ENCODE measurements at places on chromosomes 5 and 9.

- DNase-seq, result no peak
Observed at GRCh38 chr9:133761641-133762248, 23.6 kb upstream of the SARDH start.

GRCh38 chr5:68994645-68995044 lies 99.2 kb upstream of the SLC30A5 start:
- DNase-seq, result no peak

DNA sequence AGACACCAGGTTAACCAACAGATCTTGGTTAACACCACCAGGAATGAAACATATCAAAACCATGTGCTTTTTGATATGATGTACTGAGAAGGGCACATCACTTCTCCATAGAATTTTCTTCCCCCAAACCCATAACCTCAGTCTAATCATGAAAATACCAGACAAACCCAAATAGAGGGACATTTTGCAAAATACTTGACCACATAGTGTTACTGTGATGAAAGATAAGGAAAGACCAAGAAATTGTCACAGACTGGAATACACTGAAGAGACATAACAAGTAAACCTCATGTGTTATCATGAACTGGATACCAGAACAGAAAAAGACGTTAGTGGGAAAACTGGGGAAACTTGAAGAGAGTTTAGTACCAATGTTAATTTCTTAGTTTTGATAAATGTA lies 74.9 kb upstream of the VCAN start:
- peak; percentile 23 for DNase-seq

- DNase-seq, result no peak
Observed at GRCh38 chr9:29556317-29556716, 1983.0 kb upstream of the C9orf72 start.

- DNase-seq, result no peak
Observed at GRCh38 chr5:73115399-73116051, 4.8 kb upstream of the TMEM171 start.

DNA sequence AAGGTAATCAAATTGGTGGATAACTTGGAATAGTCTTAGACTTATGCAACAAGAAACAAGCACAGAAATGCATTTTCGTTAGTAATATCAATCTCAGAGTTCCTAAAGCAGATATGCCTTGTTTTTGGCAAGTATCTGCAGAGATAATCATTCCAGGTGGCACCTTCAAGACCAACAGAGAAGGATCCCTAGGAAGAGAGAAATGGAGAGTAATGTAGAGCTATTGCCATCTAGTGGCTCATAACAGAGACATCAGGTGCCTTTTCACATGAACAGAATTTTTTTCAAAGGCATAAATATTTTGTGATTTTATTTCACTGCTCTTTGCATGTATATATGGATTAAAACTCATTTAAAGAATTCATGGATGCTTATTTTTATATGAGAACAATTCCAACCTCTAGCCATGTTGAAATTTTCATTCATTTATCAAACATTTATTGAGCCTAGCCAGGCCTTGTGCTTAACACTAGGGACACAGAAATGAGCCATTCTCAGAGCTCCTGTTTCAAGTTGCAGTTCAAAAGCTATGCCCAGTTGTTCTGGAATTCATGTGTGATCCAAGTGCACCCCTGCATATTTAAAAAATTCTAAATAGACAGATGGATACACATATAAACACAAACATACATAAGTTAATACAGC lies 117.5 kb upstream of the OR13F1 start:
- DNase-seq, result peak; percentile 15

GRCh38 chr9:91914404-91914803 lies 35.6 kb downstream of the ROR2 start:
- DNase-seq, result no peak

GRCh38 chr5:150295172-150295634 lies 5.6 kb upstream of the CAMK2A start:
- peak; percentile 75 for DNase-seq

DNA sequence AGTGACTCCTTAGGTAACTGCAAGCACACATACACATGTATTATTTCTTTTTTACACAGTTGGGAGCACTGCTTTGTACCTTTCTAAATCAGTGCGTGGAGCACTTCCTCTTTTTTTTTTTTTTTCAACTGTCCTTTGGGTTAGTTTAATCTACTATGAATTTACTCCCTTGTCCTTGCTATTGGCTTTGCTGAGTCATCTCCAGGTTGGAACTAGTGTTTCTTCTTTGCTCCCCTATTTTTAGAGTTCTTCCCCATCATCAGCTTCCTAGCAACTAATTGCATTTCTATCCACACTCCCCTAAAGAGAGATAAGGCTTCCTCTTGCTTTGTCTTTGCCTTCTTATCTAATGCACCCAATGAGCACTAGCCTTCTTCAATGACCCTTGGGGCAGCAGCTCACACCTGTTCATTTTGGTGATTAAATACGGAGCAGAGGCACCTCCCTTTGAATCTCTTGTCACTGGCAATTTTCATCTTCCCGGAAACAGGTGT lies 24.3 kb downstream of the S100Z start:
- DNase-seq, result no peak

DNA sequence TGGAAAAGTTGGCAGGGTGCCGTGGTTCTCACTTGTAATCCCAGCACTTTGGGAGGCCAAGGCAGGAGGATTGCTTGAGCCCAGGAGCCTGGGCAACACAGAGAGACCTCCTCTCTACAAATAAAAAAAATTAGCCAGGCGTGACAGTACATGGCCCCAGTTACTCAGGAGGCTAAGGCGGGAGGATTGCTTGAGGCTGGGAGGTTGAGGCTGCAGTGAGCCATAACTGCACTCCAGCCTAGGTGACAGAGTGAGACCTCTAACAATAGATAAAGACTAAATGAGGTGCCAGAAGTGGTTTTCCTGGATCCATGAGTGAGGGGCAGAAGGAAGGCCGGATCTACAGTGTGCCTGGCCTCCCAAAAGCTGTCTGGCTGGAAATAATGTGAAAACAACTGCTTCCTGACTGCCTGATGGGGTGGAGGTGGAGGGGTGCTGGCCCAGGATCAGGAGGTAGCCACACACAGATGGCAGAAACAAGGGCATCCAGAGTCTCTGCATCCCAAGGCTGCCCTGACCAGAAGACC lies 4.1 kb downstream of the SHB start:
- no peak for DNase-seq

GRCh38 chr5:88956416-88956815 lies 73.4 kb upstream of the MEF2C start:
- DNase-seq, result no peak

GRCh38 chr5:90802474-90803317 lies 244.1 kb downstream of the ADGRV1 start:
- peak; percentile 25 for DNase-seq

DNA sequence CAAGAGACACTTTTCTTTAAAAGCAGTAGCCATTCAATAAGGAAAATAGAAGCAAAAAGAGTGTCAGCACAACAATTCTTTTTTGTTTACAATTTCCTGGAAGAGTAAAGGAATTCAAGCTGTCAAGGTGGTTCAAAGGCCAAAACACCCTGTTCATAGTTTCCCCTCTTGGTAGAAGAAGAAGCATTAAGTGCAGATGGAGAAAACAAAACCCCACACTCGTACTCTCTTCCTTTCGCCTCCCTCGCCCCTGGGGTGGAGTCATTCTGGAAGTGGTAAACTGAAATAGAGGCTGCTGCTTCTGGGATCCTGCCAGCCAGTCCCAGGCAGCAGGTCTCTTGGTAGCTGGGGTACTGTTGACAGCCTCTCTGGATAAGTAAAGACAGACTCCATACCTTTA lies 105.0 kb downstream of the ANKRD55 start:
- no peak for DNase-seq

GRCh38 chr5:146533260-146533857 lies 17.4 kb upstream of the GPR151 start:
- DNase-seq, result peak; percentile 49

DNA sequence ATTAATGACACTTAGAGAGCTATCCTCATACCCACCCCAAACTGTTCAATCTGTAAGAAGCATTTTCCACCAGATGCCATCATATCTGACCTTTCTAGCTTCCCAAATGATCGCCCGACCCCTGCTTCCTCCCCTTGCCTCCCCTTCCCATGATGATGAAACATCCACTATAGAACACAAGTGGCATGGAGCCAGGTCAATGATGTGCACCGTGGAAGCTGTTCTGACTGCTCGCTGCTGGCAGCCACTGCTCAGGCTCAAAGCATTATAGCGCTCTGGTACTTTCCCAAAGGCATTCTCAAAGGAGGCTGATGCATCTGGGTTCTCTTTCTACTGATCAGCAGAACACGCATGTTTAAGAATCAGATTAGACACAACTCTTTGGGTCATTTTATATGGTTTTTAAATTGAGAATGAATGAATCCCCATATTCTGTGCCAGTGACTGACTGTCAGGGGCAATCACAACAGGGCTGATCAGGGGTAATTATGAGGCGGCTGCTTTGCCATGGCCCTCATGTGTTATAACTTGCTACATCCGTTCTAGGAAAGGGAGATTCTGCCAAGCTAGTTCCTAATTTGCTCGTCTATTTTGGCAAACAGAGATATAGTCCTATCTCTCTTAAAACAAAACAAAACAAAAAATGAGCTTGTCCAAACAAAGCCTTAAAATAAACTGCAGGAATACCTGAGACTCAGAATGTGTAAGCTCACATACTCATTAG lies 343.7 kb downstream of the ENC1 start:
- no peak for DNase-seq

GRCh38 chr9:109602987-109603386 lies 104.9 kb upstream of the PTPN3 start:
- DNase-seq, result no peak

DNA sequence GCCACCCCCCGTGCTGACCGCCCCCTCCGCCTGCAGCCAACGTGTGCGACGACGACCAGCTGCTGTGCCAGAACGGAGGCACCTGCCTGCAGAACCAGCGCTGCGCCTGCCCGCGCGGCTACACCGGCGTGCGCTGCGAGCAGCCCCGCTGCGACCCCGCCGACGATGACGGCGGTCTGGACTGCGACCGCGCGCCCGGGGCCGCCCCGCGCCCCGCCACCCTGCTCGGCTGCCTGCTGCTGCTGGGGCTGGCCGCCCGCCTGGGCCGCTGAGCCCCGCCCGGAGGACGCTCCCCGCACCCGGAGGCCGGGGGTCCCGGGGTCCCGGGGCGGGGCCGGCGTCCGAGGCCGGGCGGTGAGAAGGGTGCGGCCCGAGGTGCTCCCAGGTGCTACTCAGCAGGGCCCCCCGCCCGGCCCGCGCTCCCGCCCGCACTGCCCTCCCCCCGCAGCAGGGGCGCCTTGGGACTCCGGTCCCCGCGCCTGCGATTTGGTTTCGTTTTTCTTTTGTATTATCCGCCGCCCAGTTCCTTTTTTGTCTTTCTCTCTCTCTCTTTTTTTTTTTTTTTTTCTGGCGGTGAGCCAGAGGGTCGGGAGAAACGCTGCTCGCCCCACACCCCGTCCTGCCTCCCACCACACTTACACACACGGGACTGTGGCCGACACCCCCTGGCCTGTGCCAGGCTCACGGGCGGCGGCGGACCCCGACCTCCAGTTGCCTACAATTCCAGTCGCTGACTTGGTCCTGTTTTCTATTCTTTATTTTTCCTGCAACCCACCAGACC lies 80.2 kb downstream of the NTNG2 start:
- DNase-seq, result peak; percentile 72

DNA sequence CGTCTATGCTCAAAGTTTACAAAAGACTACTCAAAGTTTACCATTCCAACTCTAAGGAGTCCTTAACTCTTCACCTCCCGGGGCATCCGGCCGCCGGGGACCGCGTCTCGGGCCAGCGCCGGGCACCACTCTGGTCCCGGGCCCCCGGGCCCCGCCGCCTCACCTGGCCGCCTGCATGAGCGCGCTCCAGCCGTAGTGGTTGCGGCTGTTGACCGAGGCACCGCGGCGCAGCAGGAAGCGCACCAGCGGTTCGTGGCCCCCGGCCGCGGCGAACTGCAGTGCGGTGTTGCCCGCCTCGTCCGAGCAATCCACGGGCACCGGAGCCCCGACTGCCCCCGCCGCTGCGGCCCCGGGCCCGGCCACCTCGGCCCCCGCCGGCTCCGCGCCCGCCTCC lies 388 bp downstream of the ANKS6 start:
- DNase-seq, result no peak

GRCh38 chr5:17400724-17401469 lies 97.1 kb upstream of the TAF11L2 start:
- DNase-seq, result peak; percentile 33

GRCh38 chr5:41980396-41980795 lies 55.3 kb downstream of the FBXO4 start:
- DNase-seq, result no peak

- no peak for DNase-seq
Observed at GRCh38 chr9:136371533-136371880, 2.0 kb downstream of the CARD9 start.

- DNase-seq, result no peak
Observed at GRCh38 chr9:70409280-70409679, 5.2 kb downstream of the KLF9 start.

DNA sequence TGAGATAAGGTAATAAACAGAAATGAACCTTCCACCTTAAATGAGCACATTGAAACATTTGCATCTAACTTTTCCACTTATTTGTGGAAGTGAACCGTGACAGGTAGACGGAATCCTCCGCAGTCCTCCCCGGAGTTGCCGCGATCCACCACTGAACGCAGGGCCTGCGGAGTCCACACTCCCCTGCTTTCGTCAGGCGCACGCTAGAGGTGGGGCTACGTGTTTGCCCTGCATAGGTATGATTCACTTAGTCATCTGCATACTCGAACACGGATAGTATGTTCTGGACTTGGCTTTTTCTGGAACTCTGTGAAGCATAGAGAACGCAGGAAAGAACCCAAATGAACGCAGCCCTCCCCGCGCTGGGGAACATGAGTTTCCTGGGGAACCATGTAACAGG lies 272.8 kb upstream of the IRX4 start:
- DNase-seq, result no peak

DNA sequence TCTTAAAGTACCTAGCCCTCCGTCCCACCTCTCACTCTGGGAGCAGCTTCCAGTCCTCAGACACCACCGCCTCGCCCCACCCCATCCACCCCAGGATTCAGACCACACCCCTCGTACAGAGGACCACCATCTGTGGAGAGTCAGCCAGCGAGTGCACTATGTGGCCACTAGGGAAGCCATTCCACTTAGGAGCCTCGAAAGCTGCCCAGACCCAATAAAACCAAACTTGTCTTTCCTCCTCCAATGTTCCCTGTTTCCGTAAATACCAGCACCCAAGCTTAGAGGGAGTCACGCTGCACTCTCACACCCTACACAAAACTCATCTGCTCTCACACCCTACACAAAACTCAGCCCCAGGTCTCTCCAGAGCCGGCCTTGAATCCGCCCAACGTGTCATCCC lies 1.9 kb downstream of the GCNT4 start:
- DNase-seq, result peak; percentile 26
